ENCODE measurements at places on chromosomes 5 and 9. TPM values are rescaled to one million over a fixed set of nuclear protein-coding genes. Genes with fewer than 3 reads are reported as not detected.

SLC27A6 gene
- total RNA-seq, result not detected

ANKRD20A1 gene
- total RNA-seq, result 1.9 TPM

GRCh38 chr9:85009251-85009650 lies 339.7 kb downstream of the NTRK2 start:
- no peak for DNase-seq

GRCh38 chr5:17806818-17807468 lies 172.7 kb downstream of the TAF11L14 start:
- no peak for DNase-seq

DNA sequence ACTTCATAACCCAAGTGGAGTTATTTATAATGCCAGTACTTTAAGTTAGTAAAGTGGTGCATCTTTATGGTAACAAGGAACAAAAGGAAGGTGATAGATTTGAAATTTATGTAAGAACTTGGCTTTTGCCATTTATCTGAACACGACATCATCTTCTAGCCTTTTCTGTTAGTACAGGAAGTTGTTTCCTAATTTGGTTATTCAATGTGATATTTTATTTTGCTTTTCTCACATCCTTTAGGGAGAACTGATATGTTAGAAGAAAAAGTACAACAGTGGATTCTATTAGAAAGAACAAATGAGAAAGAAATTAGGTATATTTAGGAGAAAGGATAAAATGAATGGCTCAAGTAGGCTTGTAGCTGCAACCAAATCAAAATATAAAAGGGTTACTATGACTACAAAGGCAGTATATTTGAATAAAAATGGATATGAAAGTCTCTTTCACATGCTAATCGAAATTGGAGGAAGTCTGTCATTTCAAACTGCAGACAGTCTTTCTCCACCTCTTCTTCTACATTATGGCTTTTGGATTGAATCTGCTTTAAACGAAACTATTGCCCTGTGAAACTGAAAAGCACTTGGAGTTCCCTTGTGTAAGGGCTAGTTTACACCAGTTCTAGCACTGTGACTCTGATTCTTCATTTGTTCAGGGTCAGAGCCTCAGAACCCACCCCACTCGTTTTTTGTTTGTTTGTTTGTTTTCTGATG lies 18.5 kb upstream of the SLC24A2 start:
- DNase-seq, result no peak

- DNase-seq, result no peak
Measured at GRCh38 chr5:39780347-39780746, 355.6 kb upstream of the DAB2 start.

DNA sequence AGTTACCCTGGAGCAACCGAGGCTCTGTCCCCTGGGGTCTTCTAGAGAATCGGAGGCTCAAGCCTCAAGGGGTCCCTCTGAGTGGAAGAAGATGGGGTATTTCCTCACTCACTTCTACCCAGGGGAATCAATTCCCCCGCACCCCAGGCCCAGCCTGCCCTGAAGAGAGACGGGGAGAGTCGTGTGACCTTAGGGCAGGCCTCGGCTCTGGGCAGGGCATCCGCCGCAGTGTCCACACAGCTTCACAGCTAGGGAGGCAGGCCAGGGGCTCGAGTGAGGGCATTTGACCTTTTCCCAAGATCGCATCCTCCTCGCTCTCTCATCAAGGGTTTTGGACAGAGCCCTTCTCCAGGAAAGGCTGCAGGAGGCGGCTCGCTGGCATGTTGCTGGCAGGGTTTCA lies 57.9 kb upstream of the CNOT6 start:
- no peak for DNase-seq
